ENCODE measurements at places on chromosomes 12 and 14. TPM values are rescaled to one million over a fixed set of nuclear protein-coding genes. Genes with fewer than 3 reads are reported as not detected.
A peak's percentile ranks its signal among the peaks of the same experiment; 100 is the strongest.

B3GNT4 gene
- total RNA-seq: 0.22 TPM

NTF3 gene
- total RNA-seq: 1.3 TPM

CDCA3 gene
- total RNA-seq: 30.8 TPM

TTC9 gene
- total RNA-seq: 1.1 TPM

WNT1 gene
- total RNA-seq: not detected

CACNA2D4 gene
- total RNA-seq: not detected

DNA sequence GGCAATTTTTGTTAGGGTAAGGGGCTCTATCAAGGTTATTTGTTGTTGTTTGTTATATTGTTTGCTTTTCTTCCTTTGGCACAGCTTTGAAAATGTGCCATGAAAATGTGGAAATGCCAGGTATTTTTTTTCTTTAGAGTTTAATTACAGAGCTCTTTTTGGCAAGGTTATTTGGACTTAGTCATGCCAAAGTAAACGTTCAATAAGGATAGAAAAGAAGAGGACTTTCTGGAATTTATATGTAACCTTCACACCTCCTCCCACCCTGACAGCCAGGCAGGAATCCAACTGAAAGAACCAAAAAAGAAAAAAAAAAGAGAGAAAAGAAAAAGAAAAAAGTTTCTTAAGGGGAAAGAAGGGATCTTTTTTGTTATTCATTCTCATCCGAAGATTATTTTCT lies 217.8 kb downstream of the KITLG start:
- DNase-seq: no peak

PTPN21 gene
- total RNA-seq: 5.3 TPM

POU6F1 gene
- 1.0 TPM for total RNA-seq

- DNase-seq: no peak
These were observed 8.2 kb downstream of the HIF1A start for GRCh38 chr14:61703342-61704129.

- DNase-seq: no peak
These were observed 10.3 kb upstream of the PPP4R4 start for GRCh38 chr14:94163796-94164195.

DPF3 gene
- total RNA-seq: 3.2 TPM

DNA sequence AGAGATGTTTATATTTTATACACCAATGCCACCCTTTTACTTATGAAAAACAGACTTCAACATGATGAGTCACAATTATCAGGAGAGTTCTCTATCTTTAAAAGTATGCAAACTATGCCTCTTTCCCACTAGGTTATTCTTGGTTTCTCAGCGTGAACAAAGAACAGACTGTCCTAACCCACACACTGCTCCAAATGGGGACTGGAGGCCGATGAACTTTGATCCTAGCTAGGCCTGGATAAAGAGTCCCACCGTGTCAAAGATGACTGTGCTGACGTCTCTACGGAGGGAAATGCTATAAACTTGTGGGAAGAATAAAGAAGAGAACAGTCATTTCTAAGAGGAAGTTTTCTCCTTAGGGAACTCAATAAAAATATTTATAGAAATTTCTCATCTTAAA lies 160.1 kb downstream of the EPS8 start:
- DNase-seq: peak; percentile 82

DNA sequence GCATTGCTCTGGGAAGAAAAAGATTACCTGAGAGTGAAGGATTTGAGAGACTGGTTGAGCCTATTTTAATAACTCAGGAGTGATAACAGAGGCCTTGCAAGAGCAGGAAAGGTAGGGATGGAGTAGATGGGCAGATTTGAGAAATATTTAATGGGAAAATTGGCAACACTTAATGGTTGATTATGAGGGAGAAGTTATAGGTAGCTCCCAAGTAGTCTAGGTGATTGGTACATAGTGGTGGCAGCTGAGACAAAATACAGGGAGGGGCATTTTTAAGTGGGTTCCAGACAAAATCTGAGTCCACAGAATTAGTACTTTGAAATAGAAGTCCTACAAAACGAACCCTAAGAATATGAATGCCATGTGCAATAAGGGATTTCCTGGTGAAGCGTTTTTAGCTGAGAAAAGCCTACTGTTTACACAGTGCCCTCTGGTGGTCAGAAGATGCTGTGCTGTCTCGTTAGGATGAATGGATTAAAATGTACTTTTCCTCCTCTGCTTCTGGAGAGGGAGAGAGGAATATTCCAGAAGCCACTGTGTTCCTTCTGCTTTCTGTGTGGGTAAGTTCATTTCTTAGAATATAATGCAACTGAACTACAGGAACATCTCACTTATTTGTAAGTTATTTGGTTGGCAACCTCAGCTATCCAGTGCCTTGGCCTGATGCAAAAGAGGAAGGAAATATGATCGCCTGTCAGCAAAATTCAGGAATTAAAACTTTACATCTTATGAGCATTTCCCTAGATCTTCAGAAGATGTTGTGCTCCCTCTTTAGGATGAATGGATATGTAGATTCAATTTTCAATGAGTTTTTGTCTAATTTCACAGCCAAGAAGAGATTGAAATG lies 6.5 kb downstream of the ZBTB1 start:
- peak; percentile 40 for DNase-seq

GRCh38 chr14:65637780-65638179 lies 225.2 kb downstream of the FUT8 start:
- peak; percentile 34 for DNase-seq

KCNH3 gene
- 5.4 TPM for total RNA-seq

Measured in A172 (cell line).